ENCODE measurements at places on chromosomes 4 and X.
A peak's percentile ranks its signal among the peaks of the same experiment; 100 is the strongest.

- DNase-seq = peak; percentile 54
Measured at GRCh38 chrX:19887911-19888879, 795 bp upstream of the SH3KBP1 start.

DNA sequence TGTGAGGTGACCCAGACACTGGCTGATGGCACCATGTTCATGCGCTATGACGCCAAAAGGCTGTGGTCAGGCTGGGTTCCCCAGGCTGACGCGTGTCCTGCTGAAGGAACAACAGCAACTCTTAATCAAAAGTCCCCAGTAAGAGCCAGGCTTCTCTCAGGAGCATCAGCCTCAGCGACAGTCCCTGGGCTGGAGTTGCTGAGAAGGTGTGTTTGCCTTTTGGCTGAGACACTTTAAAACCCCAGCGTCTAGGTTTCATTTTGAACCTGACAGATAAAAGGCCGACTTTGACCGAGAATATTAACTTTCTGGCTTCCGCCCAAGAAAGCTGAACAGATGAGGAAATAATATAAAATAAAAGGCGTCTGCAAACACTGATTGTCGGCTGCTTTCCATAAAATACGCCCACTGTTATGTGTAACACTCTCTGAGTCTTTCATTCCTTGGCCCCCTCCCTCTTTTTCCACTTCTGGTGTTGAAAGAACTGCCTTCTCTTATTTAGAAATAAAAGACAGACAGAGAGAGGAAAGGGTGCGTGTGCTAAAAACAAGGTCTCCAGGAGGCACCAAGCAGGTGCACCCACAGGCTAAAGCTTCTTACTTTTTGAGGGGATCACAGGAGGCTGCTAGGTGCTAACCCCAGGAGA lies 373.6 kb downstream of the MID1IP1 start:
- DNase-seq = peak; percentile 33

DNA sequence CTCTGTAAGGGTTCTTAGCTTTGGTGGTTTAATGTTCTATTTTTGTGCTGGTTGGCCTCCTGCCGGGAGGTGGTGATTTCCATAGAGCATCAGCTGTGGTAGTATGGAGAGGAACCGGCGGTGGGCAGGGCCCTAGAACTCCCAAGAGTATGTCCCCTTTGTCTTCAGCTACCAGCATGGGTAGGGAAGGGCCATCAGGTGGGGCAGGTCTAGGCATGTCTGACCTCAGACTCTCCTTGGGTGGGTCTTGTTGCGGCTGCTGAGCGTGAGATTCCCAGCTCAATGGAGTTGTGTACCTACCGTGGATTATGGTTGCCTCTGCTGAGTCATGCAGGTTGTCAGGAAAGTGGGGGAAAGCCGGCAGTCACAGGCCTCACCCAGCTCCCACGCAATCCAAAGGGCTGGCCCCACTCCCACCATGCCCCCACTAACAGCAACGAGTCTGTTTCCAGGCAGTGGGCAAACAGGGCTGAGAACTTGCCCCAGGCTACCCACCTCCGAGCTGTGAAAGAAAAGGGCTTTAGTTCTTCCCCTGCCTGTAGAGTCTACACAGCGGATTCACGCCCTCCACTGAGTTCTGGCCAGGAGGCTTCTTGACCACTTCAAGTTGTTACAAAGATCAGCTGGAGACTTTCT lies 235.9 kb downstream of the RPA4 start:
- DNase-seq = no peak

- no peak for DNase-seq
Measured at GRCh38 chr4:143357161-143357845, 20.6 kb downstream of the GAB1 start.

DNA sequence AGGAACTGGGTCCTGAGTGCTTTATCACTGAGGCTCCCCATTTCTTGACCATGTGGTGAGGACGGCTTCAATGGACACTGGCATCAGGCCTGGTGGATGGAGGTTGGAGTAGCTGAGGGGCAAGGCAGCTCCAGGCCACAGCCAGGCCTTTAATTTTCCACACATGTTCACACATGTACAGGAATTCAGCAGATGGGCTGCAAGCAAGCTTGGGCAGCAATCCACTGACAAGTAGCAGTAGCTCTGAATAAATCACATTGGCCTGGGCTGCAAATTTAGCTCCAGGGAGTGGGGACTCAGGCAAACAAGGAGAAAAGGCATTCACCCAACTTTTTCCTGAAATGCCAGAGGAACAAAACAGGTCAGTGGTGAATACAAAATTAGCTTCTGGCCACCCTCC lies 107.8 kb upstream of the SCML1 start:
- DNase-seq = no peak

- no peak for DNase-seq
Measured at GRCh38 chrX:96453139-96453538, 231.5 kb upstream of the DIAPH2 start.

DNA sequence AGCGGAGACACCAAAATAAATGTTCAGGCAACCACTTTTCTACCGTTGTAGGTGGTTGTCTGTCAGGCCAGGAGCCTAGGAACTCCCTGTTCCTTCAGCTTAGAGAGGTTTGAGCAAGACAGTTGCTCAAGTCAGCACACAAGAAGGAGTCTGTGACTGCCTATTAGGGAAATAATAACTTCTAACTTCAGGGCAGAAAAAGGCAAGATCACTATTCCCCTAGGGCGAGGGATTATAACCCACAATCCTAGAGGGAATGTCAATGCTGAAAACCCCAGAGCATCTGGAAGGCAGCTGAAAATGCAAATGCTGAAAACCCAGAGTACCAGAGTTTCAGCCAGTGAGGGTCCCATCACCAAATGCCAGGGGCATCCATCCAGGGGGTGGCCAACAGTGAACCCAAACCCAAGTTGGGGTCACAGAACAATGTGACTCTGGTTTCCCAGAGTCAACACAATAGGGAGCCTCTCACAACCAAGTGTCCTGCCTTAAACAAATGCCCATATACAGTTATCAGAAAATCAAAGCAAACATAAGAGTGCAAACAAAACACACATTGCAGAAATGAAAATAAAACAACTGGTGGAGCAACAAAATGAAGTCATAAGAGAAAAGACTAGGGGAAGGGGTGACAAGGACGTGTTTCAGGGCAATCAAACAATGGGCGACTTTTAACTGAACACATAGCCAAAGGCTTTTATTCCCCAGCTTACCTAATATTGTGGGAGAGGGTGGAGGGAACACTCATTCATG lies 27.6 kb downstream of the MORF4L2 start:
- no peak for DNase-seq

DNA sequence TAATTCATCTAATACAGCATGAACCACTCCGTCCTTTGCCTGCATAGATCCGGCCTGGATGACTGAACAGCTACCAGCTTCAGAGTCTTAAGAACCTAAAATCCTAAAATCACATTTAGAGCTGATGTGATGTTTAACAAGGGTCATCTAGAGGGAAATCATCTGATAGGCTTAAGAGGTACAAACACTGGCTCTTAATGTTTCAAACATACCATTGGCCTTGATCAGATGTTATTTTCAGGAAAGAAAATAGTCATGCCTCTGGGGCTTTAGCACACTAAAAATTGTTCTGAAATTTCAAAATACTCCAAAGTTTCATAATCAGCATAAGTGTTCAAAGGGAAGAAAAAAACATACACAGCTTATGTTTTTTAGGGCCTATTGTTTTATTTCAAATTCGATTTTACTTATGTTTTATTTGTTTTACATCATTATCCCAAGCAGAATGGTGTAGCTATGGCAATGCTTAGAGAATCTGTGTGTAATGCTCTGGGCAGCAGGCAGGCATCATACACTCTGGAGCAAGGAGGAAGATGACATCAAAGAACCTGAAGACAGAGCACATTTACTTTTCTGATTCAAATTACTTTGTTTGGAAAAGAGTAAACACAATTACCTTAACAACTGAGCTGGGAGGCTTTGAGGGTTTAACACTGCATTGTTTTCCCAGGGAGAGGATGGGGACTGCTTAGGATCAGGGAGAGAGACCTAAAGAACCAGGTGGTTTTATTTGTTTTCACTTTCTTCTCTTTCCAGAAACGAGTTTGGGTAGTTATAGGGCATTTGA lies 25.3 kb upstream of the LEF1 start:
- DNase-seq = no peak

- no peak for DNase-seq
Measured at GRCh38 chr4:77347351-77347966, 190.5 kb downstream of the CCNG2 start.

DNA sequence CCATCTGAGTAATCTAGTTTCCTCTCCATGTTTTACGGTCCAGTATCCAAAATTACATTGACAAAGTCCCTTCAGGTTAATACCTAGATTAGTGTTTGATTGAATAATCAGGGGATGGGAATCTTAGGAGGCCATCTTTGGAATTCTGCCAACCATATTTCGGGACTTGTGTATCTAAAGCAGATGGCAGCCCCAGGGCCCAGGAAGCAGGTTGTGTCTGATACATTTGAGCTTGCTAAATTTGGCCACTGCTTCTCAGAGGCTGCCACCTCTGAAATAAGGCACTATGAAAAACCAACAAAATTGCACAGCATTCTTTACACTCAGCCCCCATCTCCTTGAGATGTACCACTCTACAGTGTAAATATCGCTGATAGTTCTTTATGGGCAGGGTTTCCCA lies 102.1 kb downstream of the ASB9 start:
- DNase-seq = no peak

DNA sequence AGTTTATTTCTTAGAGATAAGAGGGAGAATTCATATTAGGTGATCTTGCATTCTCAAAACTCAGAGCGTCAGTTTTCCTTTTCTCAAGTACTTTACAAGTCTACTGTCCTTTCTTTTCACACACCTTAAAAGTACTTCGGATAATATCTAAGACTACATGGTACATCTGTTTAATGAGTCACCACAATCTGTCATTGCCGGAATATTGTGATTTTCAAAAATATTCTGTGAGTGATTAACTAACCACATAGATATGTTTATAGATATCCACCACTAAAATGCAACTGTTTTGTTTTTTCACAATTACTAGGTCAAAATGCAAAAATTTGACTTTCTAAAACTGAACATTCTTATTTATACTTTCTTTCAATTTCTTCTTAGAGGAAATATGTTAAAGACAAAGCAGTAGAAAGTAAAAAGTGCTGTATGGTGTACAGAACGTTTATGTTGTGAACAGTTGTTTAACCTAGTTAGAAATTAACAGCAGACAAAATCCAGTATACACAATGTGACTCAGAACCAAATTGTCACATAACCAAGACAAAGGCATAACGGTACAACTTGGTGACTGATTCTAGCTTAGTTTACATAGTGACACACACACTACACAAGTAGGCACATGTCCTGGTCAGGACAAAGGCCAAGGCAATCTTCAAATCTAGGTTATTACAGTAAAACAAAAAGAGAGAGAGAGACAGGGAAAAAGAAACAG lies 482.9 kb downstream of the NAF1 start:
- DNase-seq = no peak

DNA sequence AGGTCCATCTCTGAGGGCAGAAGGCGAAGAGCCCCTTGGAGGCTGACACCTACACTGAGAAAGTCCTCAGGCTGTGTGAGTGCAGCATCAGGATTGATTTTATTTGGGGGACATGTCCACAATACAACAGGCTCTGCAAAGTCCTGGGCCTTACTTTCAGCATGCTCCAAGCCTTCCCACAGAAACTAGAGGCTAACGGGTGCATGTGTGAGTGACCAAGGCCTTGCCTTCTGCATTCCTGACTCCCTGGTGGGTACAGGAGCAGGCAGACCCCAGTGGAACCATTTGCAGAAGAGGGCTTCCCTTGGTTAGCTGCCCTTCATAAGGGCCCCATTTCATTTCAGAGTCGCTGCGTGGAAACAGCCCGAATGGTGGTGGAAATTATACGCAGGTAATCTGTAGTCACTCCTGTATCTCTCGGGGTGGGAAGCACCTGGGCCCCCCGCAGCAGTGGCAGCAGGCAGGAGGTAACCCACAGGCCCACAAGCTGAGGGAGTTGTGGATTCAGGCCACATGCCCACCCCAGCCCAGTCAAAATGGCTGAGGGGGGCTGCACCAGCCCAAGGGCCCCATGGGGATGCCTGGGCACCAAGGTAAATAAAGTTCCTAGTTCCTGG lies 37.7 kb downstream of the NSG1 start:
- no peak for DNase-seq

DNA sequence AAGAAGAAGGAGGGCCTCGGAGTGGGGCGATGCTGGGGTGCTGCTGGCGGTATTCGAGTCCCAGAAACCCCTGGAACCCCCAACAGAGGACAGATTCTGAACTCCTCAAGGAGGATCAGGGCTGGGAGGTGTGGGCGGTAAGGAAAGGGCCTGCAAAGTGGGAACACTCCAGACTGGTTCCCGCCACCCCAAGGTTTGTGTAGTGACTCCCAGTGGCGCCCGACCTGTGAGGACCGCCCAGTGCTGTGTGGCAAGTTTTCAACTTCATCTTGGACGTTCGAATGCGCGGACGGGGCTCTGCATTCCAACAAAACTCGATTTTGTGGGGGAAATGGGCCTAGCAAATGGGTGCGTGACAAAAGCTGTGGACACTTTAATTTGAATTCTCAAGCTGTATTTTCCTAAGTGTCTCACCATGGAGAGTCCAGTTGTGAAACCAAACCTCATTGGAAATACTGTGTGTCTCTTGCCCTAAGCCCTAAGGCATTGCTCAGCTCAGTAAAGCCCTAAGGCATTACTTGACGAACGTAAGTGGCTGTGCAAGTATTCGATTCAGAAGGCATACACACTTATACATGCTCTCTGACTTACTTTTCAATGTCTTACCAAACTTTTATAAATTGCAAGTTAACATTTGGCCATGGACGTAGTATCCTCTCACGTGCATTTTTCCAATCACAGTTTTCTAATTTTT lies 27.4 kb upstream of the XAGE1B start:
- DNase-seq = no peak

DNA sequence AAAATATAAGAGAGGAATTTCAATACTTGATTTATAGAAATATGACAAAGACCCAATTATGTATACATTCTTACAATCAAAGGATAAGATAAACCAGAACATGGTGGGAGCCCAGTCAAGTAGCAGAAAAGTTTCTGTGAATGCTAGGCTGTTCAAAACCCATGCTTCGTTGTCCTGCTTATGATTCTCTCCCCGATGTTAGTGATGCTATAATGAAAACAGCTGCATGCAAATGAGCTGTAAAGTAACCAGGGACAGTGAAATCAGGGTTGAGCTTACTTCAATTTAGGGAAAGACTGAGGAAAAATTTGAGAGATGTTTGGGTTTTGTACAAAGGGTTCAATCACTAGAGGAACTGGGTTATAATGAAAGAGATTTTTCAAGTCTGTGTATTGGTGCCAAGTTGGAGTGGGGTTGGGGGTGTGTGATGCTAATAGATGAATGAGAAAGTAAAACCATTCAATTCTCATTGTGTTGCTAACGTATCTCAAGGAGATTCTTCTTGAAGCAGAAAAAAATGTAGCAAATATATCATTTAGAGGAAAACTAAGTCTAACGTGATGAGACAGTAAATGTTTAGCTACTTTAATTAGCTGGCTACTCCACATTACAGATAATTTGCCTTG lies 59.3 kb upstream of the PPP1R2C start:
- DNase-seq = no peak

GRCh38 chr4:183828125-183828524 lies 77.0 kb upstream of the STOX2 start:
- DNase-seq = peak; percentile 42

- no peak for DNase-seq
Measured at GRCh38 chr4:8727131-8727530, 134.6 kb downstream of the CPZ start.

GRCh38 chrX:135340831-135341230 lies 31.6 kb downstream of the ETDC start:
- DNase-seq = no peak

GRCh38 chr4:169024762-169025161 lies 14.7 kb upstream of the CBR4 start:
- DNase-seq = no peak
